ENCODE measurements at places on chromosomes 3 and 15. TPM values are rescaled to one million over a fixed set of nuclear protein-coding genes. Genes with fewer than 3 reads are reported as not detected.

GRCh38 chr3:104190681-104191080 is 1176.0 kb upstream of the ALCAM start:
- peak; percentile 2 for DNase-seq

DNA sequence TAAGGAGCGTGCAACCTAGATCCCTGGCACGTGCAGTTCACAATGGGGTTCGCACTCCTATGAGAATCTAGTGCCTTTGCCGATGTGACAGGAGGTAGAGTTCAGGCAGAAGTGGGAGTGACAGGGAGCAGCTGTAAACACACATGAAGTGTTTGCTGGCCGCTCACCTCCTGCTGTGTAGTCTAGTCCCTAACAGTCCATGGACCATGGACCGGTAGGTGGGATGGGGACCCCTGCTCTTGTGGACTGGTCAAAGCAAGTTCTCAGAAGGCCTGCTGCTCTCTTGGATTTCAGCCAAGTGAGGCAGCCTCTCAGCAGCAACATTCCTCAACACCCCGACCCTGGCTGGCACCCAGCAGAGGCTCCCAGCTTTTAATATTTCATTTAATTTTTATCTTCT is 58.2 kb upstream of the SNRPA1 start:
- no peak for DNase-seq

- no peak for DNase-seq
These were observed 9.9 kb downstream of the TLE3 start for GRCh38 chr15:70087708-70088352.

Gene HEG1
- total RNA-seq, result 26.1 TPM

DNA sequence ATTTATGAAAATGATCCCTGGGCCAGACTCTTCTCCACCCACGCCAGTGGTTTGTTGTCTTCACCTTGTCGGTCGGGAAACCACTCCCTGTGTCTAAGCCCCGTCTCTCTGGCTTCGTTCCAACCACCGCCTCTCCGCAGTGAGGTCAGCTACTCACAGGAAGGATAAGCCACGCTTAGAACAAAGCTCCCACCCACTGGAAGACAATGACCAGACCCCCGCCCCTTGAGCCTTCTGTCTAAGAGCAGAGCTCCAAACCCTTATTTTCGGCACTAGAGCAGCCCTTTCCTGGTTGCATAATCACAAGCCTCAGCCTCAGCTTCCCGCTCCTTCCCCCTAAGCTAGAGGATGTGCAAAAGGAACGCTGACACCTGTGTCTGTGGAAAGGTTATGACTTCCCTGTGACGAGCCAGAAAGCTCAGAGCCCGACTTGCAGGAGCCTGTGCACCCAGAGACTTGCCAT is 114.9 kb upstream of the MEF2A start:
- DNase-seq, result no peak

DNA sequence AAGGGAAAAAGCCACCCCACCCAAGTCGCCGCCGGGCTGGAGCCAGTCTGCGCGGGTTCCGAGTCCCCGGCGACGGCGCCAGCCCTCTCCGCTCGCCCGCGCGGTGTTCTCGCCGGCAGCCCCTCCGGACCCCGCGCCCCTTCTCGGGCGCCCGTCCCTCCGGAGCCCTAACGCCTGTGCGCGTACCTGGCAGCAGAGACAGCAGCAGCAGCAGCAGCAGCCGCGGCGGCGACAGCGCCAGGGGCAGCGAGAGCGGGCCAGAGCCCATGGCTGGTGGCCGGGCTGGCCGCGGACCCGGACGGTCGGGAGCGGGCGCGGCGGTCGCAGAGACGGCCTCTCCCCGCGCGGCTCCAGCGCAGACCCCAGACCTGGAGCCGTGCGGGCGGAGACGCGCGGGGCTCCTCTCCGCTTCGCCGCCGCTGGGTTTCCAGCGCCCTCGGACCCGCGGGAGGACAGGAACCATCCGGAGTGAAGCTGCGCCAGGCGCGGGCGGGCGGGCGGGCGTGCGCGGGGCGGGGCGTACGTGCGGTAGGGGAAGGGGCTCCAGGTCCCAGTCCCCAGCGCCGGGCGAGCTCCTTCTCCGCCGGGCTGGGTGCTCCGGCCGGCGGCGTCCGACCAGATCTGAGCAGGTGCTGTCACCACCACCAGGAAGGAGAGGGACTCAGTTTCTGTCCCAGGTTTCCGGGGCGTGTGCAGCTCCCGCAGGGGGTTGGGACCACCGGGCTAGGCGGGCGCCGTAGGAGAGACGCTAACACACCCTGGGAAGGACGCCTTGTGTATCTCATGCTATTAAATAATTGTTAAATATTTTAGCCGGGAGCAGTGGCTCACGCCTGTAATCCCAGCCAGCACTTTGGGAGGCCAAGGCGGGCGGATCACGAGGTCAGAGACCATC is at the start of gene CHRNA3:
Gene CHRNA3, minus strand, starts transcription at position 470 of the 895 bp plus-strand sequence. Its CDS starts 202 bp downstream, at position 268.
- no peak for DNase-seq

Gene SERINC4
- 0.10 TPM for total RNA-seq

Gene LAMB2
- total RNA-seq, result 641 TPM

DNA sequence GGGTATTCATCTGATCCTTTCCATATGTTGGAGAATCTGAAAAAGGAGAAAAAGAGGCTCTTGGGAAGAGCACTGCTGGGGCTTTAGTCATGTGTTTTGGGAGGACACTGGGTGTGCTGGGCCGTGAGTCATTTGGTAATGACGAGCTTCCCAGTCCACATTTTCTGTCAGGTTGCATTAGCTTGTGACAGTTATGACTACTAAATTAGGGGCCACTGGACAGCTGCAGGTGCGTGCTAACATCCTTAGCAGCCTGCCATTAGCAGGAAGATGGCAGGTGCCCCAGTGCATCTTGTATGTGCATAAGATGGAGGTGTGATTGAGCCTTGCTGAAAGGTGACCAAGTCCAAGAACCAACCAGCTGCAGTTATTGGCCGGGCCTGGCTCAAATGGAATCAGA is 242.4 kb downstream of the RYR3 start:
- DNase-seq, result no peak

Gene ZBBX
- not detected for total RNA-seq

- DNase-seq, result no peak
These were observed 49.1 kb upstream of the TJP1 start for GRCh38 chr15:29871401-29871800.

DNA sequence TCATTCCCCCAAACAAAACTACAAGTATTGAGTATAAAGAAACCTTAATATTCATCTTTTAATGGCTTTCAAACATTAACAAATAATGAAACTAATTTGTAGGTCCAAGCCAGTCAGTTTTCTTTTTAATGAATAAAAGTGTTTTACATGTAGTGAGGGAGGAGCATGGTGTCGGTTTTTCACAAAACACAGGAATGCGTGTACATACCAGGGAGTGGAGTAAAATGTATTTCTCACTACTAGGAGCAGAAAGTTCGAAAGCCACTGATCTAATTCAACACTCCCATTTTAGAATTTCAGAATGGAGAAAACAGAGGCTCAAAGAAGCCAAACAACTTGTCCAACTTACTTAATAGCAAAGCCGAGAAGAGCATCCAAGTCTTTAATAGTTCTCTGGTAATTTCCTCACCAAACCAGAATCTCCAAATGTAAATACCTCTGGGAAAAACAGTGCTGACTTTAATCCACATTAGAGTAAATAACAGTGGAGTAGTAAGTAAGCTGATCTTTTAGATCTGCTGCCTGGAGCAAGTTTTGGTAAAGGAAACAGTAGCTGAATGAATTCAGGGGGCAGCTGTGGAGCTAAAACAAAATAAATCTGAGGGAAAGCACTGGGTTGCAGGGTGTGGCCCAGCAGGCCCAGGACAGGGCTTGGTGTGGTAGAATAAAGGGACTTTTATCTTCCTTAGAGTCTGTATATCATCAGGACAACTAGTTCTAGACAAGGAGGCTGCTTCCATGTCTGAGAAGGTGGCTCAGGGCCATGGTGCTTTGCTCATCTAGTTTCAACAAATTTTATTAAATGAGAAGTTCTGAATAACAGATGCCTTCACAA is 7.9 kb downstream of the ANP32A start:
- peak; percentile 26 for DNase-seq

GRCh38 chr3:43113671-43114070 is 7.8 kb upstream of the POMGNT2 start:
- no peak for DNase-seq

- DNase-seq, result no peak
These were observed 440.9 kb downstream of the FOXP1 start for GRCh38 chr3:71142441-71143161.

Gene DZIP3
- 24.5 TPM for total RNA-seq

DNA sequence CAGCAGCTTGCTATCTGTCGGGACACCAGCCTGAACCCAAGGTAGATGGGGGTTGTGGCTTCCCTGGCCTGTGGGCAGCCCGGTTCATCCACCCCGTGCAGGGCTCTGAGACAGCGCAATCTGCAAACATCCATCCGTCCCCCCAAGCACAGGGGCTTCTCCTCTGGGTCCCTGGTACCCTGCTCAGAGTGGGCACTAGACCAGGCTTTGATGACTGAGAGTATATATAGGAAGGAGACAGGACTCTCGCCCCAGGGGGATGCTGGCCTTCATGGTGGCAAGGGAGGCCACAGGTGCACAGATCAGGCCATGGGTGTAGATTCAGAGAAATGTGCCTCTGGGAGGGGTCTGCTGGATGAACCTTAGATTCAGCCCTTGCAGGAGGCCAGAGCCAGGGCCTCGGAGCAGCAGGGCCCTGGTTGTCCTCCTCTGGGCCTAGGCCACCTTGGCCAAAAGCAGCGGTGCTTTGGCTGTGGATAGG is 40.3 kb downstream of the CFAP100 start:
- no peak for DNase-seq
